ENCODE measurements at places on chromosomes 13 and 19.

GRCh38 chr13:77033717-77034302 lies 6.9 kb upstream of the FBXL3 start:
- DNase-seq = no peak

DNA sequence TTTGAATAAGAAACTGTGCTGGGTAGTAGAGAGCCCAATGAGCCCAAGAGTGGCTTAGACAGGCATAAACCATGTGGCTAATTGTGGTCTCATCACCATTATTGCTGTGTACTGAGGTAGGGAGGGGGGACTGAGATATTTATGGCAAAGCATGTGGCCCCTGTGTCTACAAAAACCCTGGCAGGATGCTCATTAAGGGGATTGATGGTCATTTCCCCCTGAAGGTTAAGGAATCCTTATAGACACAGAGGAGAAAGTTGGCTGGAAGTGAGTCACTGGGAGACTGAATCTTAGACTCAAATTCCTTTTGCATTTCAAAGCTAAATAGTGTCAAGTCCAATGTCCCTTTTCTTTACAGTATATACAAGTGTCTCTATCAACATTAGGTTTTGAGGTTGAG lies 9.8 kb upstream of the DACT3 start:
- DNase-seq = no peak

- no peak for DNase-seq
Measured at GRCh38 chr13:41203810-41204209, 9.4 kb upstream of the KBTBD7 start.

GRCh38 chr13:79673310-79673992 lies 192.5 kb downstream of the NDFIP2 start:
- no peak for DNase-seq

DNA sequence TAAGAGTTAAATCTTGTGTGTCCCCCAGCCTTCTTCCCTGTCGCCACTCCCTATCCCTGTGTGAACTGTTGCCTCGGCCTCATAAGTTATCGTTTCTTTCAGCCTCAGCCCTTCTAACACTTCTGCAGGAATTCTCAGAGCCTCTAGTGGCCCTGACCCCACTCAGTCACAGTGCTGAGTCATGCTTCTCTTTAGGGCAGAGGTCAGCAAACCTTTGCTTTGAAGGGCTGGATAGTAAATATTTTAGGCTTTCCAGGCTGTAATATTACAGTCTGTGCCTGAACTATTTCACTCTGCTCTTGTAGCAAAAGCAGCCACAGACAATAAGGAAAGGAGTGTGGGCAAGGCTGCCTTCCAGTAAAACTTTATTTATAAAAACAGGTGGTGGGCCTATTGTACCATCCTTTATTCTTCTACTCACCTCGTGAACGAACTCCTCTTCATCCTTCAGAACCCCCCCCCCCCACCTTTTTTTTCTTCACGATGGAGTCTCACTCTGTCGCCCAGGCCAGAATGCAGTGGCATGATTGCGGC lies 22.1 kb downstream of the MYO9B start:
- peak; percentile 73 for DNase-seq

DNA sequence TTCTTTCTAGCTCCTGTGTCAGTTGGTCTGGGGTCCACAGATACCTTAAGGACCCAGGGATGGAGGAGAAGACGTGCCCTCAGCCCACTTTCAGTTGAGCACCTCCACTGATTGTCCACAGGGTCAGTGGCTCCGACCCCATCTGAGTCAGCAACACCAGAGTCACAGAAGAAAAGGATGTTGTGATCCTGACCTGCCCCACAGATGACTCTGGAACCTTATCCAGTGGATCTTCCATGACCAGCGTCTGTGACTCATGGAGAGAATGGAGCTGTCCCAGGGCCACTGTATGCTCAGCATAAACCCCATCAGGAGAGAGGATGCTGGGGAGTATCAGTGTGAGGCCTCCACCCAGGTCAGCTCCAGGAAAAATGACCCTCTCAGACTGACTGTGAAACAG lies 22.0 kb downstream of the CEACAM4 start:
- DNase-seq = no peak

DNA sequence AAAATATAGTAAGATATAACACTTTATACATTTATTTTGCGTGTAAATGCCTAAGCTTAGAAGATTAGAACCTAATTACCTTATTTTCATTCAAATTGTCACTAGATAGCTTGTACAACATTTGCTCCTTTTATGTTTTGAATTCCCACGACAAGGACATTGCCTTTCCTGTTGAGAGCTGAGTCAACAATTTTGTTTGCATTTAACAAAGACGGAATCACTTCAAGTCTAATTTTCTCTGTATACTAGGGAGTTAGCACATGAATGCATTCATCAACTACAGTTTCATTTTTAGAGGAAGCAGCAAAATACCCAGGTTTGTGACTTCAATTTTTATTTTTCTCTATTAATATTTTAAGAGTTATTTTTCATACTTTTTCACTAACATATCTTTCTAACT lies 48.7 kb upstream of the PCCA start:
- DNase-seq = no peak

DNA sequence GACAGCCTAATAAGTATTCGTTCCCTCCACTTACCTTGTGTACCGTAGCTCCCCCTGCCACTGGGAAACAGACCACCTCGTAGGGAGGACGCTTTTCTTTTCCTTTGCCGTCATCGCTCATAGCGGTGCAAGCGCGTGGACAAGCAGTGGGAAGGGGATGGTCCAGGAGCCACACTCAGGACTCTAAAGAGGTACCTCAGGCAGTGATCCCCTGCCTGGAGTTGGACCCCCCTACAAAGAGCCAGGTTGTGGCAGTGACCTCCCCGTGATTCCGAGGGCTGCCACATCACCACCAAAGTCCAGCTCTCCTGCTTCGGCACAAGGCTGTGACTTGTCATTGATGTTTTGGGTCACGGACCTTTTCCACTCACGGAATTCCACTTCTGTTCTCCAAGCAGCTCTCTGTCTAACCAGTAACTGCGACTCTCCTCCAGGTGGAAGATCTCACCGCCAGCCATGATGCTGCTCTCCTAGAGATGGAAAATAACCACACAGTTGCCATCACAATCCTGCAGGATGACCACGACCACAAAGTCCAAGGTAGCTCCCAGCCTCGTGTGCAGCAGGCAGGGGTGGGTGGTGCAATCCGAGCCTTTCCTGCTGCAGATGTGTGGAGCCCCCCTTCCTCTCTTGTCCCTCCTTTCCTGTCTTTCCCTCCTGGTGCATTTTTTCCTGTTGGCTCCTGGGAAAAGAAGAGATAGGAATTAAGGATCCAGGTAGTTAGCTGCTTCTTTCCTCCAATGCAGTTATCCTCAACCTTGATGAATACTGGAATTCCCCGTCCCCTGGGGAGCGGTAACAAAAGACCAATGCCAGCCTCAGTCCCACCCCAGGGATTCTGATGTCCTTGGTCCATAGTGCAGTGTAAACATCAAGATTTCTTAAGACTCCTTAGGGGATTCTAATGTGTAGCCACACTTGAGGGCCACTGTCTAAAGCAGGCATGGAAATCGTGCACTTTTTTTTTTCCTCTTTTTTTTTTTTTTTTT lies 107.7 kb downstream of the SLC7A1 start:
- DNase-seq = no peak

- peak; percentile 98 for DNase-seq
Measured at GRCh38 chr13:99498171-99499161, 2.8 kb upstream of the TM9SF2 start.

DNA sequence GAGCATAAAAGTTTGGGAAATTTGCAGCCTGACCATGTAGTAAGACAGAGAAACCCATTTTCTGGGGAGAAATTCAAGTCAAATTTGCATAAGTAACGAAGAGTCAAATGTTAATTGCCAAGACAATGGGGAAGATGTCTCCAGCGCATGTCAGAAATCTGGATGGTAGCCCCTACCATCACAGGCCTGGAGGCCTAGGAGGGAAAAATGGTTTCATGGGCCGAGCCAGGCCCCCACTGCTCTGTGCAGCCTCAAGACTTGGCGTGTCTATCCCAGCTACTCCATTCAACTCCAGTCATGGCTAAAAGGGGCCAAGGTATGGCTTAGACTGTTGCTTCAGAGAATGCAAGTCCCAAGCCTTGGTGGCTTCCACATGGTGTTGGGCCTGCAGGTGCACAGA lies 269.8 kb downstream of the RFC3 start:
- no peak for DNase-seq

- DNase-seq = no peak
Measured at GRCh38 chr19:38793671-38794070, 4.7 kb downstream of the LGALS7B start.

DNA sequence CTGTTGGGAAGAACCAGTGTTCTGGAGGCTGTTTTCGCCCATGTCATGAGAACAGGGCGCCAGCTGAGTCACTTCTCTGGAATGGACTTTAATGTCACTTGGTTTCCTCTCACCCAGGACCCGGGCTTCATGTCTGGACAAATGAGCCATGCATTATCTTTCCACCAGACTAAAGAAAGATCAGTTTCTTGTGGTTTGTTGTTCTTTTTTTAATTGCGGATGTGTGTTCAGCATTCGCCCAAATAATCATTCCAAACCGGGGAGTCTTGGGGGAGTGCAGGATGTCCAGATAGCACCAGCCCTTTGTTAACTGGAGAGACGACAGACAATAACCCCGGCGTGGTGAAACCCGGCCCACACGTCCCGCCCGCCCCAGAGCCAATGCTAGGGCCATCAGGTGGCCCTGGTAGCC lies 102.5 kb downstream of the COL4A2 start:
- no peak for DNase-seq

- DNase-seq = no peak
Measured at GRCh38 chr19:9144920-9145319, 4.7 kb downstream of the ZNF317 start.

DNA sequence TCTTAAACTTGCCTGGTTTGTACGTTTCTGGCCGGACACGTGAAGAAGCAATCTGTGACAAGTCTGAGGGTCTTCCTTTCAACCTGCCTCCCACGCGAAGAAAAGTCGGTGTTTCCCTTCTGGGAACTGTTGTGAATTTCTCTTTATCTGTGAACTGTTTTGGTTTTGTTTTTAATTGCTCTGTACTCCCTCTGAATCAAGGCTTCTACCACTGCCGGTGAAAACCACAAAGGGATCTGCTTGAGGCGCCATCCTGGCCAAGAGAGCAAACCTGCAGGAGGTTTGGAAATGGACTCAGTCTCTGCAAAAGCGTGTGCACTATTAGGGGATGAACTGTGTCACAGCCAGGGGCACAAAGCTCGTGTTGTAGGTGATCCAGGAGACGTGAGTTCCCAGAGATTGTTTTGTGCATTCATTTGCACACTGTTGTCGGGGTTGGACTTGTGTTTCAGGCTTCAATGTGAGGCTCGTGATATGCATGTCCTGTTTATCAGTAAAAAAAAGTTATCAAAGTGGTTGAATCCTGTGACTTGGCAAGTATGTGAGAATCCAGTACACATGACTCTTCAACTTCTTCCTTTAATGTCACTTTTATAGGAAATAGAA lies 9.7 kb downstream of the SIGLEC8 start:
- no peak for DNase-seq

- no peak for DNase-seq
Measured at GRCh38 chr13:94251831-94252608, 227.5 kb downstream of the DCT start.

DNA sequence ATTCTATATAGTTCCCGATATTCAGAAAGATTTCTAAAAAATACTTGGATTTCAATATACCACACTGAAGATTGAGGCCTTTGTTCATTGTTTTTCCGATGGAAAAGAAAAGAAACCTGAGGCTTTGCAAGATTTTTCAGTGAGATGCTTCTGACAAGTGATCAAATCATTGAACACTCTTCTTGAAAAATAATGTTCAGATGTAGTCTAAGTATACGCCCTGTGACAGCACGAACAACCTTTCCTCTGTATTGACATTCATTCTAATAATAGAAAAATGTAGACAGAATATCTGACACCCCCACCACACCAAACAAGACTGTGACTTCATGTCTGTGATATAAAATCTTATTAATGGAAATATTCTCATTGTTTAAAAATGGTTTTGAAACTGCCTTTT lies 650.7 kb upstream of the KLHL1 start:
- no peak for DNase-seq

GRCh38 chr19:34403784-34404108 lies 453 bp upstream of the PDCD2L start:
- no peak for DNase-seq

- DNase-seq = peak; percentile 38
Measured at GRCh38 chr13:106566641-106567473, 1.1 kb downstream of the ARGLU1 start.

GRCh38 chr19:4032436-4032835 lies 24.9 kb downstream of the PIAS4 start:
- no peak for DNase-seq

- DNase-seq = no peak
Measured at GRCh38 chr13:95955255-95955654, 97.9 kb downstream of the UGGT2 start.

DNA sequence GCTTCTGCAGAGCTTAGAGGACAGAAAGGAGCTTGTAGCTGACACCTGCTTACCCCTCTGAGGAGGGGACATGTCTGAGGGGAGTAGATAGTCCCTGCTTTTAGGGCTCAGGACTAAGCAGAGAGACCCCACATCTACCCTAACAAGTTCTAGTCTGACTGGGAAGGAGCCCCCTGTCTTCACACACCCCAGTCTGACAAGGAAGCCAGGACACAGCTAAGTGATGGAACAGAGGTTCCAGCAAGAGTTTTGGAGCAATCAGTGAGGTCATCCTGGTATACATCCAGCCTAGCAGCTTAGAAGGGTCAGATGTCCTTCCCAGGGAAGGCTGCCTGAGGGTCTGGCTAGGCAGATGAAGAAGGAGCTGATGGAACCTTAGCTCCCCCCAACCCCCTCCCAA lies 15.0 kb downstream of the PAF1 start:
- DNase-seq = no peak
